ENCODE measurements at places on chromosomes 7 and 10. TPM values are rescaled to one million over a fixed set of nuclear protein-coding genes. Genes with fewer than 3 reads are reported as not detected.

- DNase-seq: peak; percentile 41
These were observed 80.6 kb downstream of the RGS10 start for GRCh38 chr10:119461923-119462322.

- DNase-seq: no peak
These were observed 59.9 kb upstream of the DNAJB6 start for GRCh38 chr7:157276731-157277562.

Gene HOXA9
- total RNA-seq: 2.5 TPM

Gene CPN1
- not detected for total RNA-seq

GRCh38 chr7:127477295-127478023, 85.0 kb upstream of the ZNF800 start:
- no peak for DNase-seq

Measured in PC-9 (cell line).